ENCODE measurements at places on chromosomes 16 and 17. TPM values are rescaled to one million over a fixed set of nuclear protein-coding genes. Genes with fewer than 3 reads are reported as not detected.

DNA sequence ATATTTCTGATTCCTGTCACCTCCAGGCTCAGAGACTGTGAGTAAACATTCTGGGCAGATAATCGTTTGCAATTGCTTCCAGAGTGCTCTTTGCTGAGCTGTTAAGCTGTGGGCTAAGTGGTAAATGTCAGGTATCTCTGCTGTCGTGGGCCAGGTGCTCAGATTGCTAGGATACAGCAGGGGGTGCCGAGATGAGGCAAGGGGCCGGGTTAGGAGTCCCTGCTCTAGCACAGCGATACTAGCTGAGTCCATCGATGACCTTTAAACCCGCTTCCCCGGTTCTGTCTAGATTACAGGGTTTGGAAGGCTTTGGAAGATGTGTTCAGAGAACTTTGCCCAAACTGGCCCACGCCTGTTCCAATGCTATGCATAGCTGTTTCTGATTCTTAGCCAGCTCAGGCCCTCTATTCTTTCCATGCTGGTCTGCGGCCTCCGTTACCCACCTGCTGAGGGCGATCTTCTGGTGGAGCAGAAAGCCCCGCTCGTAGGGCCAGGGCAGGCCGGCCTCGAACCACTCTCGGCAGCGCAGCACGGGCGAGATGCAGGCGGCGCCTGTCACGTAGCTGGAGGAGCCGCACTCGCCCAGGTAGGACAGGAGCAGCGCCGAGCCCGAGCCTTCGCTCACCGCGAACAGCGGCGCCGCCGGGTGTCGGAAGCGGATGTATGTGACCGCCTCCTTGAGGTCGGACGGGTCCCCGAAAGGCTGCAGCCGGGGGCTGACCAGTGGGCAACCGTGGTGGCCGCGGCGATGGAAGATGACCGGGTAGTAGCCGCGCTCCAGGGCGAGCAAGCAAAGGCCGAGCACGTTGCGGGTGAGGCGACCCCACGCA lies 979 bp downstream of the ABHD15 start:
- DNase-seq = peak; percentile 27

Gene PITPNM3
- 13.7 TPM for total RNA-seq

Gene CCDC144A
- 3.5 TPM for total RNA-seq

Gene CLEC3A
- total RNA-seq = not detected

GRCh38 chr16:85560932-85561247 lies 52.2 kb upstream of the GSE1 start:
- DNase-seq = no peak

DNA sequence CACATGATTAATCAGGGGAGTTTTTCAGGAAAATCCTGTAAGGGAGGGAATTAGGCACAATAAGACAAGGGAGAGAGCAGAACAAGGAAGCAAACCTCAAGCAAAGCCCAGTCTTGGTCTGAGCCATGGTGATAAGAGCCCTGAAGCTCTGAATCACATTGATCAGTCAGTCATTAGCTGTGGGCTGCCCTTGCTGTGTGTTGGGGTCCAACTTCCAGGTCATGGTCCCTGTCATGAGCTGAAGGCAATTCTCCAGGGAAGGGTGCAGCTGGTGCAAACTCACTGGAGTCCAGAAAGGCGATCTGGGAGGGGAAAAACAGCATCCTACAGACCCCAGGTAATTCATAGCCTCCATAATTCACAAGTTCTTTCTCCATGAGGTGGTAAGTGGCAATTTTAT lies 89.9 kb downstream of the CYLD start:
- DNase-seq = no peak

GRCh38 chr16:81451753-81452680 lies 7.4 kb downstream of the CMIP start:
- no peak for DNase-seq

Gene CACNG4
- total RNA-seq = not detected

DNA sequence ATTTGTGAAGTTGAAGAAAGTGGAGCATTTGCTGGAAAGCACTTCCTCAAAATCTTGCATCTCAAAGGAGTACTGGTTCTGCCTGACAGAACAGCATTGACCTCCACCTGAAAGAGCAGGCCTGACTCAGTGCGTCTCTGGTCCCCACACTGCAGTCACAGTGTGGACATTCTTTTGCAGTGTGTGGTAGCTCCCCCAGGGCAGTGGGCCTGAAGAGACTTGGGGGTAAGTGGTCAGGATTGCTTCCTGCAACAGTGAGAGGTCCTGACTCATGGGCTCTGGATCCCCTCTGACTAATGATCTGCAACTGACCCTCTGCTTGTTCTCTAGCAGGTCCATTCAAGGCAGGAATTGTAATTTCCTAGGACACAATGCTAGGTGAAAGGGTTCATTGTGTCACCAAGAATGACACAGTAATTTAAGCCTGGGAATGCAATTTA lies 204.9 kb upstream of the KCNJ16 start:
- peak; percentile 78 for DNase-seq

GRCh38 chr17:64531955-64532371 lies 25.2 kb downstream of the CEP95 start:
- peak; percentile 56 for DNase-seq

Gene AOC2
- total RNA-seq = 0.13 TPM

- DNase-seq = peak; percentile 61
Observed at GRCh38 chr17:50218071-50218759, 16.8 kb upstream of the COL1A1 start.

Gene TBC1D3E
- not detected for total RNA-seq

- no peak for DNase-seq
Observed at GRCh38 chr16:13883276-13883675, 36.7 kb upstream of the ERCC4 start.

DNA sequence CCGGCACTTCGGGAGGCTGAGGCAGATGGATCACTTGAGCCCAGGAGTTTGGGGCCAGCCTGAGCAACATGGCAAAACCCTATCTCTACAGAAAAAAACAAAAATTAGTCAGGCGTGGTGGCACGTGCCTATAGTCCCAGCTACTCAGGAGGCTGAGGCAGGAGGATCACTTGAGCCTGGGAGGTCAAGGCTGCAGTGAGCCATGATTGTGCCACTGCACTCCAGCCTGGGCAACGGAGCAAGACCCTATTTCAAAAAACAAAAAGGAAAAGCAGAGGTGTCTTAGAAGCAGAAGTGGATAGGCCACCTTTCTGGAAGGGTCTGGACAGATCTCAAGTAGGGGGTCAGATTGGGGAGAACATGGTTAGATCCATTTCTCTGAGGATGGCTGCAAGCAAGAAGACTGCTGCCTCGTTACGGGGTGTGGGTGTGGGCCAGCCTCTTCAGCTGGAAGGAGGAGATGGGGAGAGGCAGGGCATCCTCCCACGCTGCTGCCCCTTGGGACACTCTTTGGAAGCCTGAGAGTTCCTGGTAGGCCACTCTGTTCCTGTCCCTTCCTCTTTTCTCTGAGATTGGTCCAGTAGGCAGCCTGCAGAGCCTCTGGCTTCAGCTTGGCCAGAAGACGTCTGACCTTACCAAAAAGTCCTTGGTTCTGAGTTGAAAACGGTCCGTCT lies 208.0 kb downstream of the MSI2 start:
- DNase-seq = no peak

DNA sequence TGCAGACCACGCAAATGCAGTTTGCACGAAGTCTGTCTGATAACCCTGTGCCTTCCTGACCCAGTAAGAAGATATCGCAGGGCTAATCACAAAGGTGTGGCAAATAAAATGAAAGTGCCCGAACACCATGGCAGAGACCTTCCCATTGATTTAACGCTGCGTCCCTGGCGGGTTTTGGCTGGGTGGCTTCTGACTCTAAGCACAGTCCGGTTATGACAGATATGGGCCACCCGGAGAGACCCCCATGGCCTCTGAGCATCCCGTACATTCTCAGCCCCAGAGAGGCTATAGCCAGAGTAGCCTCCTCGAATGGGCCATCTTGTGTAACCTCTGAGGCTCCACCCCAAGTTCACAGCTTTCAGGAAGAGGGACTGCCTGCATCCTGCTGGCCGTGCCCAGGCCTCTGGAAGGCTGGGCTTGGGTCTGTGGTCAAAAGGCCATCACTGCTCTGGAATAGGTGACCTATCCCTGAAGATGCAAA lies 5.5 kb downstream of the FOXC2 start:
- no peak for DNase-seq

Gene OR4D1
- total RNA-seq = not detected

DNA sequence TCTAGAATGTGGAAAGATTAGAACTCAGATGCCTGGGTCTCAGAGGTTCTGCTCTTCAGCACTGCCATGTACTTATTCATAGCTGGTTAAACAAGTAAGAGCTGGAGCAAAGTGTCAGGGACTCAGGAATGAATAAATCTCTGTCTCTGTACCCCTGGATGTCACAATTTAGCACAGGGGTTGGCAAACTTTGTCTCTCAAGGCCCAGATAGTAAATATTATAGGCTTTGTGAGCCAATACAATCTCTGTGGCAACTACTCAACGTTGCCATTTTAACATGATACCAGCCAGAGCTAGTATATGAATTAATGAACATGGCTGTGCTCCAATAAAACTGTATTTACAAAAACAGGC lies 220.3 kb upstream of the MON1B start:
- no peak for DNase-seq

Gene PPY
- not detected for total RNA-seq

Gene TAX1BP3
- 418 TPM for total RNA-seq

GRCh38 chr16:63473725-63474124 lies 1437.5 kb upstream of the CDH8 start:
- DNase-seq = no peak

GRCh38 chr17:28057731-28058246 lies 15.3 kb downstream of the NLK start:
- DNase-seq = peak; percentile 57

Gene DNASE1L2
- total RNA-seq = 0.13 TPM

Gene MXRA7
- total RNA-seq = 625 TPM

- peak; percentile 82 for DNase-seq
Observed at GRCh38 chr17:43994272-43995149, 9.9 kb upstream of the NAGS start.

Gene KRTAP1-5
- 49.2 TPM for total RNA-seq

GRCh38 chr17:17943281-17943984 lies 28.8 kb downstream of the TOM1L2 start:
- DNase-seq = no peak

Gene ZNF207
- 93.1 TPM for total RNA-seq

GRCh38 chr17:75584849-75585175 lies 2.8 kb upstream of the MYO15B start:
- DNase-seq = no peak

DNA sequence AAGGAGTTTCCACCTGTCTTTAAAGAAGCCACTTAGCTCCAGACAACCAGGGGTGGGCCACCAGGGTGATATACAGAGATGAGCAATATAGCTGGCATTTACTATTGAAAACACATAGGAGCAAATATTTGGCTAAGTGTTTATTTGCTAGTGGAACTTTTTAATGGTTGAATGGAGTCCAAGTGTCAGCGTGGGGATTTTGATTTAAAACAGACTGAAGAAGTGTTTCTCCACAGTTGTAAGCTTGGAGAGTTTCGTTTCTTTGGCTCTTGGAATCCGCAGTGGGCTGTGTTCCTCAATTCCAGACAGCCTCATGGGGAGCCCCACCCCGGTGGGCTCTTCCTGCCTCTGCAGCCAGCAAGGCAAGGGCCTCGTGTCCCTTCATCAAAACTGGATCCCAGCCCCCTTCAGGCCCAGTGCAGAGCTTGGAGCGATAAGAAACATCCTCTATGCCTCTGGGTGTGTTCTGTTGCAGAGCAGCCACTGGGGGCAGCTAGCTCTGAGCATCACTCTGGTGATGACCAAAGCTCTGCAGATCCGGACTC lies 36.1 kb downstream of the NOG start:
- DNase-seq = peak; percentile 59

GRCh38 chr16:10988164-10988803 lies 43.9 kb downstream of the CLEC16A start:
- peak; percentile 27 for DNase-seq

Gene ARHGDIG
- total RNA-seq = not detected

Gene PIMREG
- total RNA-seq = 20.7 TPM

Gene MYL4
- total RNA-seq = not detected

GRCh38 chr16:17372386-17372785 lies 98.4 kb downstream of the XYLT1 start:
- peak; percentile 26 for DNase-seq

DNA sequence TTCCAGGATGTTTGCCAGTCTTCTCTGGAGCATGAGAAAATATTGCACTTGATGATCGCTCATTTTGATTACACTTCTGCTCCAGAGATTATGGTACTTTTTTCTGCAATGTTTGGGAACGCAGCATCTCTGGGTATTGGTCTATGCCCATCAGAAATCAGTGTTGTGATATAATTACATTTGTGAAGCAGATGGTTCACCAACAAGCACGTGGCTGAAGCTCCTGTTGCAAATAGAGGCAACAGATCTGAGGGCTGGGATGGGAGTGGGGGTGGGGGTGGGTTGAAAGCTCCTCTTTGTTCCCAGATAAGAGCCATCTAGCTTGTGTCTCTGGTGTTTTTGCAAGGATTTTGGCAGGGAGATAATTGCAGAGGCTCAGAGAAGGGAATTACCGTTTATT lies 252.3 kb downstream of the SHISA9 start:
- DNase-seq = no peak

DNA sequence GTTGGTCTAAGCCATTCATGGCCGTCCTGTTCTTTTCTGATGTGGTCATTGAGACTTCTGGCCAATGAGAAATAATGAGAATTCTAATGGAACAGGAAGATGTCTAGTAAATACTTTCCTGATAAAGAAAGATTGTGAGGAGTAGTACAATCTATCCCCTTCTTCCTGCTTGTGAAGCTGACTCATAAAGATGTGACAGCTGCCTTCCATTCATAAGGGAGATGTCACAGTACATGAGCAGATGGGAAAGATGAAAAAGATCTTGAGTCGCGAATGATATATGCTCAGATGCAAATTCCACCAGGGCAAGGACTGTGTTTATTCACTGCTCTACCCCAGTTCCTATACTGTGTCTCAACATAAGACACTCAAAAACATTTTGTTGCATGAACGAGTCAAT lies 111.7 kb upstream of the FOXF1 start:
- peak; percentile 35 for DNase-seq

Gene CTF1
- 4.8 TPM for total RNA-seq

Gene LLGL2
- total RNA-seq = not detected

- no peak for DNase-seq
Observed at GRCh38 chr17:67171560-67171959, 73.4 kb downstream of the HELZ start.

Gene SPATA32
- total RNA-seq = not detected

Gene TPSB2
- not detected for total RNA-seq

DNA sequence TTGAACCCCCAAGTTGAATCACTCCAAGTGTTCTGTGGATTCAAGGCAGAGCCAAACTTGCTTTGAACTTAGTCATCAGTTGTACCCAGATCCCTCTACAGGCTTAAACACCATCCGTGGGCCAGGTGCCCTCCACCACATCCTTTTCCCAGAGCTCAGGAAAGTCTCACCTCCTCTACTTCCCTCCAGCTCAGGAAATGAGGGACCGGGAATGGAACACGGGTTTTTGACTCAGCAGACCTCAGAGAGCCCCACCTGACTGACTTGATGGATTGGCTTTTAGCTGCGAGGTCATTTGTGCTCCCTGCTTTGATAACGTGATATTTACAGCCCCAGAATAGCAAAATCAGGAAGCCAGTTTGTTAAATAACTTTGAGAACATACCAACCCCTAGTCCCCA lies 20.1 kb downstream of the GID4 start:
- no peak for DNase-seq

Measured in GM23248 (cell line).